ENCODE measurements at places on chromosomes 2 and 18.
A peak's percentile ranks its signal among the peaks of the same experiment; 100 is the strongest.

- DNase-seq = no peak
Observed at GRCh38 chr18:48108136-48108535, 177.7 kb upstream of the SMAD2 start.

DNA sequence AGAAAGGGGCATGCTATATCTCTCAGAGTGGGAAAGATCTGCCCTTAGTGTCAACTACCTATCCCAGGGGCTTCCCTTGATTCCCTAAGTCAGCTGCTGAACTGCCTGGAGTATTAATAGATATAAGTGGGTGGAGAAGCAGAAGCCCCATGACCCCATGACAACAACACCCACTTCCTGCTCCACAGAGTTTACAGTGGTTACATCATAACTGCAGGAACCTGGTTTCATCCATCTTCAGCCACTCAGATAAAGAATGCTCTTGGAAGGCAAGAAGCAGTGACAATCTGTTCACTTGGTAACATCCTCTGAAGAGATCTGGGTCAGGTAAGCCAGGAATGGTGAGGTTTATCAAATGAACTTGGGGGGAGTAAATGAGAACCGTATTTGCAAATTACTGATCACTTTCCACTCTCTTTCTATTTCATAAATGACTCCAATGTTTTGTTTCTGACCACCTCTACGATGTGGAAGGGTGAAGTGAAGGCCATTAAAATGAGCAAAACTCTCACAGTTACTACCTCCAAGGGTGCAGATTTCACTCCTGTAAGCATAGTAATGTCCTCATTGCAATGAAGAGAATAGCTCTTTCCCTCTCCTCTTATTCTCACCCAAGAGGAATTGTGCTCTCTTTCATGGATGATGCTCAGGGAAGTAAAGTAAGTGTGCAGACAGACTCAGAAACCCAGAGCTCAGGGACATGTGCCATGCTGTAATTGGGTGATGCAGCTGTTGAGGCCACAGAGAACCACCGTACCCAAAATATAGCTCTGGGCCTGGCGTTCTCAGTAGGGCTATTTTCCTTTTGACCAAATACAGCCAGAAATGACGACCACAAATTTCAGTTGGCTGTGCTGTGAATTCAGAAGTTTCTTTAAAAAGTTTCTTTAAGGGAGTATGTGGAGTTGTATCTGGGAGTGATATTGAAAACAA lies 192.8 kb upstream of the APCDD1 start:
- DNase-seq = peak; percentile 24

DNA sequence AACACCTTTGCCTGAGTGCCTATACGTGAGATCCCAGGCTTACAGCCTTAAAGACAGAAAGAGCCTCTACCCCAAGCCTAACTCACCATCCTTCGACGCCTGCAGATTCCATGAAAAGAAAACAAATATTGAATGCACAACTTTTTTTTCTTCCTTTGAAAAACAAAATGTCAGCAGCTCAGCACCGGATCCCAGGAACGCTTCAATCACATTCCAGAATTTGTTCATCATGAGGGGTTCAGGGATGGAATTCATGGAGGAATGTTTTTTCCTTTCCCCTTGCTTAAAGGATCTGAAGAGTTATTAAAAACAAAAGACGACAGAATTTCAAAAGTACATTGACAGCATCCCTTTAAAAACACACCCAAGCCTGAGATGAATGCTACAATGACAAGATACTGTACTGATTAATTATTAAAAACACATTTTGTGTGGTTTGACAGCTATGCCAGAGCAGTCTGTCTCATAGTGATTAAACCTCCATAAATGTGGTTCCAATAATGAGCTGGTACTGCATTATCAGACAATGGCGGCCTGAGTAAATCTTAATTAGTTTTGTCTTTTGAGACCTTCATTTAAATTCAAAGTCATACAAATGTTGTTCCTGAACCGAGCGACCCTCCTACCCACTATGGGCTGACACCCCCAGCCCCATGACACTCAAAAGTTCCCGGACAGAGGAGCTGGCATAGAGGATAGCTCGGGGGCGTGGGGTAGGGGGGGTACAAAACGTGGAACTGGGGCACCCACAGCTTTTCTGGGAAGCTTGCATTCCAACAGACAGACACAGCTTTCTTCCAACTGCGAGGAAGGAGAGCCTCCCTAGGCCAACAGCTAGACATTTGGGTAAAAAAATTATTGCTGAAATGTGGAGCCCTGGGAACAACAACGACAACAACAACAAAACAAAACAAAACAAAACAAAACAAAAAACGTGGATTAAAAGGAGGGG lies 227.5 kb downstream of the TTC32 start:
- DNase-seq = peak; percentile 84

GRCh38 chr2:69830045-69830905 lies 815 bp downstream of the GMCL1 start:
- no peak for DNase-seq

DNA sequence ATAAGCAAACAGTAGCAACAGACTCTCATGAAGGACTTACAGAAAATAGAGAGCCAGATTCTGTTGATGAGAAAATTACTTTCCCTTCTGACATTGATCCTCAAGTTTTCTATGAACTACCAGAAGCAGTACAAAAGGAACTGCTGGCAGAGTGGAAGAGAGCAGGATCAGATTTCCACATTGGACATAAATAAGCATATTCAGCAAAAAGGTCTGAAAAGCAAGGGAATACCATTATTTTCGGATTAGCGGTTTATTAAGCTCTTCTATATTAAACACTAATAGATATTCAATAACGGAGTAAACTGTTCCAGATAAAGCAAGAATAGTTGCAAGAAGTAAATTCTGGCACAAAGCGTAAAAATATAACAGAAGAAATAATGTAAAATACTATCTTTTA lies 25.0 kb downstream of the POLI start:
- DNase-seq = no peak

DNA sequence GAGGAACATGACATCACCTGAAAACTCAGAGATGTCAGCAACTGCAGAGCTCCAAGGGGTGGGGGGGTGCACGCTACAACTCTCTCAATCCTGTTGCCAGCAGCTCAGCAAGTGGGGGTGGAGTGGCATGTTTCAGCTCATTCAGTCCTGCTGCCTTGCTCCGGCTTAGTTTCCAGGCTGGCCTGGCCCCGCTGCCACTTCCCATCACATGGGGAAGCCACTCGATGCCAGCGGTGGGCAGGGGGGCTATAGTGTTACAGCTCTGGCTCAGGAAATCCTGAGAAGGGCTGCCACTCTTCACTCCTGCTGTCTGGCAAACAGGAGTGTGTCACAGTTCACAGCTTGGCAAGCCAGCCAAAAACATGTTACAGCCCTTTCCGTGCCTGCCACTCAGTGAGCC lies 356.5 kb upstream of the GULP1 start:
- DNase-seq = no peak

DNA sequence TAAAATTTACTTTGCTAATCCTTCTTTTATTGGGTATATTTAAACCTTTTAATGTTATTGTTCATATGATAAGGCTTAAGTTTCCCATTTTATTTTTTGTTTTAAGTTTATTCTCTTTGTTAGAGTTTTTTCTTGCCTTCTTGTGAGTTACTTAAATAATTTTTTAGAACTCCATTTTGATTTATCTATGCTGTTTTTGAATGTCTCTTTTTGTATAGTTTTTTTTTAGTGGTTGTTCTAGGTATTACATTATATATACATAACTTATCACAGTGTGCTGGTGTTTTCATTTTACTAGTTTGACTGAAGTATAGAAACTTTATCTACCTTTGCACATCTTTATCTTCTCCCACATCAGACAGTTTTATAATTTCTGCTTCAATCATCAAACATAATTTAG lies 49.4 kb upstream of the TGFA start:
- no peak for DNase-seq

DNA sequence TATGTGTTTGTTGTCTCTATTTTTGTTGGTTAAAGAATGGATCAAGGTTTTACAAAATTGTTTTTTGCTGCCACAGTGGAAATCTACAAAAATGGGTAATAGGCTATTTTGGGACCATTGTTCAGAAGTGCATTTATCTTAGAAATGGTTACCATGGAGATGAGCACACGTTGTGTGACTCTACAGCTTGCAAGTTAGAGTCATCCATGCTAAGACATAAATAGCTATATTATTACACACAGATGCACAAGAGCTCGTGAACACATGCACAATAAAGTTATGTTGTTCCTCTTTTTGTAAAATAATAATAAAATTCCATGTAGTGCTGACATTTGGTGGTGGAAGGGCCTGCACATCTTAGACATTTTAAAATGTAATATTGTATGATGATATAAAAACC lies 15.5 kb upstream of the DUSP19 start:
- peak; percentile 70 for DNase-seq

- DNase-seq = peak; percentile 62
Observed at GRCh38 chr2:150389447-150389846, 98.0 kb downstream of the RND3 start.

- DNase-seq = no peak
Observed at GRCh38 chr2:63052411-63053080, 1.9 kb downstream of the OTX1 start.

- no peak for DNase-seq
Observed at GRCh38 chr2:130288467-130289403, 54.0 kb upstream of the IMP4 start.

DNA sequence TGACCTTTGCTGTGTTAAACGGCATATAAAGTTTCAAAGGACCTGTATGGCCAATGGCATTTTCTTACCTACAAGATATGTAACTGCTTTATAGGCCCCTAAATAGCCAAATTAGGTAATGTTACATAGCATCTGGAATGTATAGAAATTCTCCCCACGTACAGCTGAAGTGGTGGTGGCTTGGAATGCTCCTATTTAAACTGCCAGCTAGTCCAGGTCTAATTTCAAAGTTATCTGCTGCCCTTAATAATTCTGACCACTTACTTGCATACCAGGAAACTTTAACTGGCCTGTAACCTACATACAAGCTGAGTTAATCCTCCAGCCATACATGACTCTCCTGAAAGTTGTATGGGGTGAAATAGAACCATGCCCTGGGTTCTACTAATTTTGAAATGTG lies 1.3 kb downstream of the KIAA2012 start:
- DNase-seq = peak; percentile 52

GRCh38 chr2:232688201-232688600 lies 8.9 kb upstream of the GIGYF2 start:
- DNase-seq = no peak

DNA sequence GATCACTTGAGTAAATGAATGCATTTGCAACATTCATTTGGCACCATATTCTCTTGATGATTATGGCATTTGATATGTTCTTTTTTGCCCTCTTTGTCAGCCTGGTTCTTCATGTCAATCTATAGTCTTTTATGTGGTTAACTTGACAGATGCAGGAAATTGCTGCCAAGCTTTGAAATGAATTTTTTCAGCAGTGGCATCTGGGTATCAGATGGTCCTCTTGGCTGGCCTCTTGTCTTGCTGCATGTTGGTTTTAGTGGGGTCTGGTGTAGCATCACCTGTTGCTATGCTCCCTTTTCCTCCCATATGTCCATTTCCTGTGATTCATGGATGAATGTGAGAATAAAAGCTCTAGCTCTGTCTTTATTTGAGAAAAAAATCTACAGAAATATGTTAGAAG lies 119.9 kb downstream of the DPP4 start:
- no peak for DNase-seq

GRCh38 chr2:29618024-29618423 lies 303.4 kb downstream of the ALK start:
- DNase-seq = no peak

GRCh38 chr2:172215172-172215935 lies 112.7 kb upstream of the DLX2 start:
- DNase-seq = no peak

DNA sequence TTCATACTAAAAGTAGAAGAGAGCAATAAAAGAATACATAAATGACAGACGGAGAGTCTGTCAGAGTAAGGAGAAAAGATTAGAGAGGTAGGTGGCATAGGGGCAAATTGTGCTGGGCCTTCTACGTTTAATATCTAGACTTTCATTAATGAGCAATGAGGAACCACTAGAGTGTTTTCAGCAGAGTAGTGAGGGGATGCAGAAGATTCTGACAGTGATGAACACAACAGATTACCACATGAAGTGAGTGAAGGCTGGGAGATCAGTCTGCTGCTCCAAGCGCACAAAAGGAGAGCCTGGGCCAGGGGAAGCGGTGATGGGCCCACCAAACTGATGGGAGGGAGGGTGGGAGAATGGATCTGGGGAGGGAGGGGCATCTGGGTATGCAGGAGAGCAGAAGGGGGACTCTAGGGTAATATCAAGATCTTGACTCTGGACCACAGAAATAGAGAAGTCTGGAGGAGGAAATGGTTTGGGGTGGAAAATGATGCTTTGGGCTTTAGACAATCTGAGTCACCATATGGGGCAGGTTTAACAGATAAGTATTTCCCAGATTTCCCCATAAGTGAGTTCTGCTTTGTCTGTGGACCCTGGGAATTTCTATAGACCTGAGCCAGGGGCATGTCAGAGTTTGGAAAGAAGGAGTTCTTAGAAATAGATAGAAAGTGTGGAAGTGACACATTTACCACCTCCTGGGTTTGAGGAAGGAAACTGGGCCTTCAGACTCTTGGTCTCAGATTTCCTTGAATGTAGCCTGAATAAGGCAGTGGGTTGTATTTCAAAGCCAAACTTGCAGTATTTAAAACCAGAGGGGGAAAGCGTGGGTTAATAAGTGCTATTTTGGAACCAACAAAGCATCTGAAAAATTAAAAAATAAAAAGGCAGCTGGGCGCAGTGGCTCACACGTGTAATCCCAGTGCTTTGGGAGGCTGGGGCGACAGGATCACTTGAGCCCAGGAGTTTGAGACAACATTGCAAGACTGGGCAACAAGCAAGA lies 15.0 kb upstream of the IL1A start:
- DNase-seq = no peak

DNA sequence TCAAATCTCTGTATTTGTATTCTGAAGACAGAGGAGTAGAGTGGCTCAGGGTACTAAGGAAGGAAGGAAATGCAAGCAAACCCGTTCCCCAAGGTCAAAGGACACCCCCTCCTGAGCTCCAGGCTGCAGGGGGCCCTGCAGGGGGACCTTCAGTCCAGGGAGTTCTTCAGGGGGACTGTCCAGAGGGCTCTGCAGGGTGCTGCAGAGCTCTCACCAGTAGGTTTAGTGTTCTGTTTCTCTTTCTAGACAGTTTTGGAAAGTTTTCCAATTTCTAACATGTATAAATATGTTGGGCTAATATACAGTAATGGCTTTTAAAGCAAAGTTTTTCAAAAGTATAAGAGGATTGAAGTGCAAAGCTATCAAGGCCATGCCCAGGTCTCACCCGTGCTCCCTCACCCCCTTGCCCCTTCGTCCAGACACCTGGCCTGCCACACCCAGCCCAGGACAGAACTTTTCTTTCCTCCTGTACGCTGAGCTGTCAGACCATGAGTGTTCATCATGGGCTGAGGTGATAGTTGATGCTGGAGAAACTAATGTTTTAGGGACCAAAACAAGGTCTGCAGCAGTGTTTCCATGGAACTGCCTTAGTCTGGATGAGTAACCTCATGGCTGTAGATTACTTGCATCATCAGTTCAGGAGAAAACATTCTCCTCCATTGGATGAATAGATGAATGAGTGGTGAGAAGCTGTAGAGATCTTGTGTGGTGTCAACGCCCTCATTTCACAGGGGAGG lies 134.2 kb downstream of the GLI2 start:
- DNase-seq = no peak

DNA sequence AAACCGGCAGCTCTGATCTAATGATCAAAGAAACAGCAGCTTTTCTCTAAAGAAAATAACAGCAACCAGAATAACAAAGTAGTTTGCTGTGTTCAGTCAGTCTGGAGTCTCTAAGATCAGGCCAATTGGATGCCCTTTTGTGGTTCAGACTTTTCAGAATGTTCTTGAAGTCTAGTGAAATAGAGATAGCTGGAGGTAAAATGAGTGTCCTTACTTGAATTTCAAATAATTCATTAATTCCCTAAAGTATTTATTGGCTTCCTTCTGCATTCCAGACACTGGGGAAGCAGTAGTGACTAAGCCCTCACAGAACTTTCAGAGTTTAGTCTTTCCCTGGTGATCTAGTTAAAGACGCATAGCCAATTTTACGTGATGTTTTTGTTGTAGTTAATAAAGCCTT lies 58.7 kb downstream of the C18orf54 start:
- peak; percentile 77 for DNase-seq

All from fibroblast of skin of right quadriceps (primary cell).